T-helper 2 cell (primary cell): ENCODE measurements at places on chromosomes 5 and 9.

GRCh38 chr5:75340714-75341478 is 3.9 kb downstream of the HMGCR start:
- no peak for DNase-seq

GRCh38 chr9:136485049-136486045 is 2.5 kb upstream of the SEC16A start:
- peak; percentile 68 for DNase-seq

- DNase-seq: no peak
Observed at GRCh38 chr9:31135567-31135966, 1248.9 kb upstream of the ACO1 start.

GRCh38 chr9:132760057-132760456 is 89.8 kb downstream of the GTF3C4 start:
- no peak for DNase-seq

DNA sequence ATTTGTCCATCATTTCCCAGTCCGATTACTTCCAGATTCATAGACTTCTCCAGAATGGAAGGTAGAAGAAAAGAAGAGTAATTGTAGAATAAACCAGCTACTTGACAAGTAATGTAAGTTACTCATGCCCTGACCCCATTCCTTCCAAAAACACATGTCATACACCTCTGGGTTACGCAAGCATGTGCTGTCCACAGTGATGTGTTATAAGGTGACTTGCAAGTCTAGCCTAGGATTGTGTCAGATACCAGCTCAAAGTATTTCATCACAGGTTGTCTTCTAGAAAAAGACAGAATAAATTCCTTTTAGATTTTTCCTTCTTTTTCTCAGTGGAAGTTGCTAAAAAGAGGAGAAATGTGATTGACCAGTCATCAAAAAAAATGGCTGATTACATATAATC is 8.0 kb upstream of the TLR4 start:
- DNase-seq: no peak

- no peak for DNase-seq
Observed at GRCh38 chr5:125559296-125559695, 812.9 kb upstream of the ZNF608 start.

- no peak for DNase-seq
Observed at GRCh38 chr5:76571559-76571958, 51.6 kb downstream of the F2RL2 start.

GRCh38 chr9:36935768-36936497 is 98.1 kb downstream of the PAX5 start:
- no peak for DNase-seq

DNA sequence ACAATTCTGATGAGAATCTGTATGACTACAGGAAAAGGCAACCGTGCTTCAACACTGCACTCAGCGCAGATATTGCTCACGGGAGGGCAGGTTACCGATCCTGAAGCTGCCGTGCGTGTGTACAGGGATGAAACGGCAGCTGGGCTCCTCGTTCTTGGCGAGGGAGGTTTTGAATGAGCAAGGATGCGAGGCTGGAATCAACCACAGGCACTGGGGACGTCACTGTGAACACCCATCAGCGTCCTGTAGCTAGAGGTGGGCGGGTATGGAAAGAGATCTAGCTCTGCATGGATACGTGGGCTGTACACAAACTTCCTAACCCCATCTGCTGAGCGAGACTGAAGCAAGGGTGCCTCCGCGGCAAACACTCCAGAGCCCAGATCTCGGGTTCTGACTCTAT is 84.3 kb upstream of the COL5A1 start:
- DNase-seq: no peak

- DNase-seq: no peak
Observed at GRCh38 chr9:7549249-7549648, 250.3 kb downstream of the DMAC1 start.

GRCh38 chr5:131810510-131811249 is 13.9 kb upstream of the FNIP1 start:
- DNase-seq: no peak

- DNase-seq: no peak
Observed at GRCh38 chr5:127978738-127979300, 104.7 kb upstream of the SLC12A2 start.

DNA sequence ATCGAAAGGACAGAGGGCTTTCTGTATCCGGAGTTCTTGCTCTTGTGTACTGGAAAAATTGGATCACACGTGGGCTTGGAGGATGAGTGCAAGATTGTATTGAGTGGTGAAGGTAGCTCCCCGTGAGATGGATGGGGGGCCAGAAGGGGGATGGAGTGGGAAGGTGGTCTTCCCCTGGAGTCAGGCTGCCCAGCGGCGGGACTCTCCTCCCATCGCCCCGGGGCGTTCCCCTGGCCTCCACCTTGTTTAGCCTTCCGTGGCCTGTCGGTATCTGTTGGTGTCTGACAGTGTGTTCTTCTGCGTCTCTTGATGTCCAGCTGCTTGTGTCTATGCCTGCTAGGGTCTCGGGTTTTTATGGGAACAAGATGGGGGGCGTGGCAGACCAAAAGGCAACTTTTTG is 54.6 kb upstream of the GABRA6 start:
- DNase-seq: no peak

- no peak for DNase-seq
Observed at GRCh38 chr5:130937046-130937445, 228.0 kb downstream of the HINT1 start.

DNA sequence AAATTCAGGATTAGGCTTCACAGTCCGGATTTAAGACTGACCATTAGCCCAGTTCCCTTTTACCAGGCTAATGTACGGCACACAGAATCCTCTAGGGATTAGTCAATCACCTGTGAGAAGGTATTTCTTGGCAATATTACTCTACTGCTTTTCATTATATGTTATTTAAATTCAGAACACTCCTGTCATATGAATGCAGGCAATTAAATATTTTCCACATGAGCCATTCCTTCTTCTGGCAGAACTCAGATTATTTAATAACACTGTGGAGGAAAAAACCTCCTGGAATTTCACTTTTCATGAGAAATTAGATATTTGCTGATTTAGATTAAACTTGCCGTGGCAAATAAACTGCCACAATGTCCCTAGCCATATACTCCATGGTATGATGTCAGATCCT is 1357.5 kb upstream of the C9orf72 start:
- no peak for DNase-seq

- DNase-seq: no peak
Observed at GRCh38 chr5:23411994-23412393, 95.4 kb upstream of the PRDM9 start.

GRCh38 chr5:157106630-157107461 is 2.0 kb downstream of the HAVCR2 start:
- no peak for DNase-seq

DNA sequence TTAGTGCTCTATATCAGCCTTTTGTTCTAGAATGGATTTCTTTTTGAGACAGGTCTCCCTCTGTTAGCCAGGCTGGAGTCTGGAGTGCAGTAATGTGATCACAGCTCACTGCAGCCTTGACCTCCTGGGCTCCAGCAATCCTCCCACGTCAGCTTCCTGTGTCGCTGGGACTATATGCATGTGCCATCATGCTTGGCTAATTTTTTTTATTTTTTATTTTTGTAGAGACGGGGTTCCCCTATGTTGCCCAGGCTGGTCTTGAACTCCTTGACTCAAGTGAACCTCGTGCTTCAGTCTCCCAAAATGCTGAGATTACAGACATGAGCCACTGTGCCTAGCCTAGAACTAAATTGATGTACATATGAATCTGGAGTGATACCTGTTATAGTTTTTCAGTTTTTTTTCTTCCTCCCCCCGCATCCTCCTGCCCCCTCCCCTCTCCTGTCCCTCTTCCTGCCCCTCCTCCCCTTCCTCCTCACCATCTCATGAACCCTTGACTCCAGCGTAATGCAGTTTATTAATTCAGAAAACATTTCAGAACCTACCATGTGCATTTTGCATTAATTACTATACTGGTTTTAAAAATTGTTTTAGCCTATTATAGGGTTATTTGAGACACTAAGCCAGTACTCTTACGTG is 37.4 kb upstream of the TNFAIP8 start:
- DNase-seq: no peak

GRCh38 chr5:141963701-141964100 is 5.2 kb upstream of the RNF14 start:
- no peak for DNase-seq
